ENCODE measurements at places on chromosomes 5 and 9.

DNA sequence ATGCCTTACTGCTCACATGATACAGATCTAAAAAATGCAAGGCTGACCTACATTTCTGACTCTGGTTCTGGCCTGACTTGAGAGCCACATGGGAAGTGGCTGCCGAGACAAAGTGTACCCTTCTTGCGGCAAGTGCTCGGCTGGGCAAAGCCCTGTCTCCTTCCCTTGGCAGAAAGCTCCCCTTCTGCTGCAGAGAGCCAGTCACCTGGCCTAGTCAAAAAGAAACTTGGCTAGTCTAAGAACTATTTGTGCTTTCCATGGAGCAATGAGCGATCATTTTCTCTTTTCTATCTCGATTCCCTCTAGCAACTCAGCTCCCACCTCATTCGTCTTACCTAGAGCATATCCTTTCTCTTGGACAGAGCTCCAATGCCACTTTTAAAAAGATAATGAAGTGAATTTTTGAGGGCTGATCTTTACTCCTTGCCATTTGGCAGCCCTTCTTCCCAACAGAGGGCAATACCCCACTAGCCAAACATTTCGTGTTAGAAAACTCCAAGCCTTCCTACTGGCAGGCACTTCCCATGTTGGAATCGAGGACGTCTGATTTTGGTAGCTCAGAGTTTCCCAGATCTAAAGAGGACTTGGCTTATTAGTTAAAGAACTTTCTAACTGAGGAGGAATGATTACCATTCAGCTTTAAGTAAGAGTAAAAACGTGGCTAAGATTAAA lies 108.1 kb upstream of the PRRC1 start:
- no peak for DNase-seq

DNA sequence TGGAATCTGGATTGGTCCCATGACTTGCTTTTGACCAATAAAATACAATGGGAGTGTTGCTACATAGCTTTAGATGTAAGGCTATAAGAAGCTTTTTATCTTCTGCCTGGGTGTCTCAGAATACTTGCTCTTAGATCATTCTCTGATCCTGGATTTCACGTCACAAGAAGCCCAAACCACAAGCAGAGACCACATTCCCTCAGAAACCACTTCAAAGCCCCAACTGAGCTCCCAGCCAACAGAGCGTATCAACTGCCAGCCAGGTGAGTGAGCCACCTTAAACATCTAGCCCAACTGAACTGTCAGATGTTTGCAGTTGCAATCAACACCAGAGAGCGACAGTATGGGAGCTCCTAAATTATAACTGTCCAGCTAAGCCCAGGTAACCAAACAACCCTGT lies 687.1 kb downstream of the TLE1 start:
- DNase-seq = no peak

GRCh38 chr9:99730062-99730461 lies 91.6 kb upstream of the NR4A3 start:
- no peak for DNase-seq

DNA sequence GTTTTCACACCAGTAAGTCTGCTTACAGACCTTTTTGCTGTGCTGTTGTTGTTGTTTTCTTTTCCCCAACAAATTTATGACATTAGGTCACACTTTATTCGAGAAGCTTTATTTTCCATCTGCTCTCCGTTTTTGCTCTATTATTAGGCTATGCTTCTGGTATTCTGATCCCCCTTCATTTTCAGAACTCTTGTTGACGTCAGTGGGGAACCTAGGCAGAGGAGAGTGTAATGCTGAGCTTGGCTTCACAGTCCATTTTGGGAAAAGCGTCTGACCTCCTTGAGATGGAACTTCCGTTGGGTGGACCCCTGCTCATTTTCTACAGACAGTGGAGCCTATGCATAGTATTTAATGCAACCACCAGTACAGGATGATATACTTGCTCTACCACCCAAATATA lies 387.9 kb upstream of the MEF2C start:
- DNase-seq = no peak

GRCh38 chr9:84791643-84792042 lies 122.1 kb downstream of the NTRK2 start:
- DNase-seq = no peak

GRCh38 chr5:151041577-151042268 lies 21.3 kb downstream of the GPX3 start:
- no peak for DNase-seq

DNA sequence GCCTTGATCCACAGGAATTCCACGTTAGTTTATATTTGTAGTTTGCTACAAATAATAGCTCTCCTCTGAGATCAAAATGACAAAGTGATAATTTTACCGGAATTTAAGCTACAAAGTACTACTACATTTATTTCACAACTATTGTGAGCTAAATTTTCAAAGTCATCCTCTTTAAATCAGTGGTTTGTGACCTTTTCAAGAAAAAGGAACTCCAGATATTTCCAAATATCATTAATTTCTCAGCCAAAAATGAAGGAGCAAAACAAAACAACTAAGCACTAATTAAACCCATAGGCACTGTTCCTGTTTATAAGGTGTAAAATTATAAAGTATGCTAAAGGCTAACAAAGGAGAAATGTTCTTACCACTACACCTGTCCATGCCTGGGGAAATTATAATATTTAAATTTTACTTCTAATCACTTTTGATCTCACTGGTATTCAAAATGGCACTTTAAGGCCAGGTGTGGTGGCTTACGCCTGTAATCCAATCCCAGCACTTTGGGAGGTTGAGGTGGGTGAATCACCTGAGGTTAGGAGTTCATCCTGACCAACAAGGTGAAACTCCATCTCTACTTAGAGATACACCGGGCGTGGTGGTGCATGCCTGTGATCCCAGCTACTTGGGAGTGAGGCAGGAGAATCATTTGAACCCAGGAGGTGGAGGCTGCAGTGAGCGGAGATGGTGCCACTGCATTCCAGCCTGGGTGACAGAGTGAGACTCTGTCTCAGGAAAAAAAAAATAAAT lies 77.5 kb downstream of the CEMIP2 start:
- no peak for DNase-seq

DNA sequence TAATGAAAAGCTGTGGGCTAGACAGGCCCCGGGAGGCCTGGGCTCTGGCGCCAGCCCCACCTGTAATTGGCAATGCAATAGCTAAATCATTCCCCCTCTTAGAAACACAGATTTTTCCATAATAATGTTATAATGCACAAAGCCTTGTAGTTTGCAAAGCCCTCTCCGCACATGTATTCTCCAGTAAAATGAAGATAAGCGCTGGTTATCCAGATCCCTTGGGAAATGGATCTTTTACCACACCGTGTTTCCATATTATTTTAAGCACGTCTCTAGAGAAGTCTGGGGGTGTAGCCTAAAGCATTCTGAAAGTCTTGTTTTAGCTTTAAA lies 1.1 kb upstream of the APBA1 start:
- no peak for DNase-seq

DNA sequence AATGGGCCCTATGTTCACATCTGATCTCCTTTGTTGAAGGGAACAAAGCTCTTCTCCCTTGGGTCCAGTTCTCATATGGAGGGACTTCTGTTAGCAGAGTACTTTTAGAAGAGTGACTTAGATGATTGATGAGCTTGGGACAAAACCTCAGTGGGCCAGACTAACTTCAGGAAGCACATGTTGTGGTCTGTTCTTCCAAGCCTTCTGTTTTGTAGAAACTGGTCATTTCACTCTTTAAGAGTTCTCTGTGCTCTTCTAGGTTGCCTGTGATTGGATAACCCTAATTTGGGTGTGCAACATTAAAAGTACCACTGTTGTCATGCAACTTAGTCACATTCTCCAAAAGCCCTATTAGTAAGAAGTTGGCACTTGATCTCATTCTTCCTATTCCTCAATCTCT lies 183.5 kb upstream of the ACO1 start:
- DNase-seq = no peak

DNA sequence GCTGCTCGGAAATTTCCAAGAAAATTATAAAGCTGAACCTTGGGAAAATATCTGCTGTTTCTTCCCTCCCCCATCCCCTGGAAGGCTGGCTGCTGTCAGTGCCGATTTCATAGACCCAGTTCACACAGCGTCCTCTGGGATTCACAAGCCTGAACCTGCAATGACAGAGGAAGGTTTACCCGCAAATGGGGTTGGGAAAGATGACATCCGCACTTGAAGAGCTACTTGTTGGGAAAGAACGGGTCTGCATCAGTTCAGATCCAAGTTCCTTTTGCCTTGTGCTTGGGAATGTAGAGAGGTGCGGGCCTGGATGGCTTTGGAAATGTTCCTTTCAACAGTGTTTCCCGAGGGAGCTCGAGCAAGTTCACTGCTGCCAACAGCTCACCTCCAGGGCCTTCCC lies 13.9 kb downstream of the PCDH12 start:
- no peak for DNase-seq

DNA sequence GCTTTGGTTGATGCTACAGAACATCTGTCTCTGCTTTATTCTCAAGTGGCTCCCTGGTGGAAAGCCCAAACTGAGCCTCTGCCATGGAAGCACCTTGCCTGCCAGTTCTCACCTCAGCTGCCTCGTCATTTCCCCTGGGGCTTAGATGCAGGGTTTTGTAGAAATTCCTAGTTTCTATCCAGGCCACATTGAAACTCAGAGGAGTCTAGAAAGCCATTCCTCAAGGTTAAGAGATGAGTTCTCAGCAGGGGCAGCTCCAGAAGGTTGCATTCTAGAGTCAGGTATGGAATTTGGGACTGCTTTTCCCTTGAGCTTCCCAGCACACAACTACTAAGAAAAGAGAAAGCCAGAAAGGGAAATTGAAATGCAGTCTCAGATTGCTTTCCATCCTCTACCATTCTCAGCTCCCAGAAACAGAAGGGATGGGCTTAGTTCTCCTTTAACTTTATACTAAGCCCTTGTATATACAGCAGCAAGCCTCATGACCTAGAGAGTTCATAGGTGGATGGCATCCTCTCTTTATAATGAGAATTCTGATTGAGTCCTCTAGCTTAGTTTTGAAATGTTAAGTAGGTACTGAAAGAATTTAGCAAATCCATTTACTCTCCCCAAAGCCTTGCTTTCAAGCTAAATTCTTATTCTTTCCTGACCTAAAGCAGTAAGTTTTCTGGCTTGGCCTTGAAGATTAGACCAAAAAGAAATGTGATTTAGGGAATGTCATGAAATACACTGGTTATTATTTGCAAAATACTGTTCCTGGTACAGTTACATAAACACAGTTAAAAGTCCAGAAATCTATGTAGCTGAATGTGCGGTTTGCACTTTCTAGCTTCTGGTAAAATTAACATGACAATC lies 66.0 kb upstream of the MEF2C start:
- no peak for DNase-seq

- DNase-seq = no peak
Observed at GRCh38 chr5:80959138-80959537, 1.0 kb upstream of the RASGRF2 start.

- DNase-seq = no peak
Observed at GRCh38 chr5:90279091-90279490, 130.5 kb downstream of the CETN3 start.

DNA sequence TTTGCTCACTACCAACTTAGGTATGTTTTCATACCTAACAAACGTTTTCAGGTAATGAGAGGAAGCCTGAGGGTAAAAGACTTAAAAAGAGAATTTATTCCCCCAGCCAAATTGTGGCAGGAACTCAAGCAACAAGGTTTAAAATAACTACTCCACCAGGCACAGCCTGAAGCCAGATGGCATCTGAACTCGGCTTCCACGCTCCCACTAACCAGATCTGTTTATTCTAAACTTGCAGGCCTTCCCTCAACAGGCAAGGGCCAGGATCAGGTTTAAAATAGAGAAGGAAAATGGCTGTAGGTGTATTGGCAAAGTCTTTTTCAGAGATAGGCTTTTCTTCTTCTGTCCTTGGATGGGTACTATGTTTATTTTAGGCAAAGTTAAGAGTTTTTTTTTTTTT lies 89.4 kb downstream of the OTULIN start:
- no peak for DNase-seq

GRCh38 chr5:37966871-37967270 lies 127.0 kb upstream of the GDNF start:
- no peak for DNase-seq

- no peak for DNase-seq
Observed at GRCh38 chr5:17317473-17317872, 100.0 kb downstream of the BASP1 start.

- no peak for DNase-seq
Observed at GRCh38 chr5:141753971-141754713, 72.1 kb upstream of the ARAP3 start.

- no peak for DNase-seq
Observed at GRCh38 chr5:113548396-113548795, 34.9 kb downstream of the YTHDC2 start.

DNA sequence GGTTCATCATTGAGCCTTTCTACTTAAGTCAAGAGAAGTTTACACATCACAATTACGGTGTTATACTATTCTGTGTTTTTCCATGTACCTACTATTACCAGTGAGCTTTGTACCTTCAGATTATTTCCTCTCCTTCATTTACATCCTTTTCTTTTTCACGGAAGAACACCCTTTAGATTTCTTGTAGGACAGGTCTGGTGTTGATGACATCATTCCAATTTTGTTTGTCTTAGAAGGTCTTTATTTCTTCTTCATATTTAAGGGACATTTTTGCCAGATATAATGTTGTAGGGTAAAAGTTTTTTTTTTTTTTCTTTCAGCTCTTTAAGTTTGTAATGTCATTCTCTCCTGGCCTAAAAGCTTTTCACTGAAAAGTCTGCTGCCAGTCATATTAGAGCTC lies 637.1 kb upstream of the RIOK2 start:
- DNase-seq = no peak

DNA sequence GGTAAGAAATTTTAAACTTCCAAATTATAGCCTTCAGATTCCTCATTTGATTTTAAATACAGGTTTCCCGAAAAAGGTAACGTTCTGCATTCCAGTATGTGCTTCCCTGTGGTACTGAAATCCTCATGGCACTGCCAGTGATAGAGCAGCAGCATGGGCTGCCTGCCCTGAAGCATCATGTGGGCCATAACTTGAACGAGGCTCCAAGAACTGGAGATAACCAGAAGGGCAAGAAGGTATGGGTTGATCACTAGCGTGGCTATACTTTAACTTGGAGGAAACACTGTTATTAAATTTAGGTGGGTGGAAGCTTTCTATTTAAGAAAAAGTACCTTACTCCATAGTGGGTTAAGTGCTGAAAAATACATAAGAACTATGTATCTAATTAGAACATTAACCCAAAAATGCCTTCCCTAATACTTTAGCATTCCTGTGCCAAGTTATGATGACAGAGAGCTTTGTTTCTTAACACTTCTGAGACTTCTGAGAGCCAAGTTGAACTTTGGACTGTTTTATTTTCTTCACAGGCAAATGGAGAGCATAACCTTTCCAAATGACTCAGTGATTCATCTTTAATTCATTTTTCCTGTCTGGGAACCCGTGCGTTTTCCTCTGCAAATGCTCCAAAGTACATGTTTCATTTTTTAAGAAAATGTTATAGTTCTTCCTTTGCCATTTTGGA lies 191.5 kb upstream of the GNA14 start:
- no peak for DNase-seq
